ENCODE measurements at places on chromosomes 7 and 10. TPM values are rescaled to one million over a fixed set of nuclear protein-coding genes. Genes with fewer than 3 reads are reported as not detected.
A peak's percentile ranks its signal among the peaks of the same experiment; 100 is the strongest.

DNA sequence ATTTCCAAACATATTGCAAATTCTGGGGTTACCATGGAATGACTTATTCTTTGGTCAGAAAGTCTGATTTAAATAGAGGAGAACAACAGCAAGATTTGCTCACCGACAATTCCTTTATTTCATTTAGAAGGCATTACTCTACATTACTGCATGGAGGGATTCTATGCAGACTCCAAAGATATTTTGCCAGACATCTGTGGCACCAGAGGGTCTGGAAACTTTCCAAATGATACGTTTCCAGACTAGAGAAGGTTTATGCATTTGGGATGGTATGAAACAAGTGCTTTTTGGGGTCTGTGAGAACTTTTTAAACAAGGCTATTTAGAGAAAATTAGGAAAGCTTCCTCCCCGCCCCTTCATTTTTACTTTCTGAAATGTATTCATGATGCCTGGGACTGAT lies 125.3 kb downstream of the SAMD9 start:
- no peak for DNase-seq

- no peak for DNase-seq
These were observed 12.0 kb downstream of the JAZF1 start for GRCh38 chr7:28168393-28169158.

Gene PTN
- 0.61 TPM for polyA plus RNA-seq

Gene HMX3
- not detected for polyA plus RNA-seq

DNA sequence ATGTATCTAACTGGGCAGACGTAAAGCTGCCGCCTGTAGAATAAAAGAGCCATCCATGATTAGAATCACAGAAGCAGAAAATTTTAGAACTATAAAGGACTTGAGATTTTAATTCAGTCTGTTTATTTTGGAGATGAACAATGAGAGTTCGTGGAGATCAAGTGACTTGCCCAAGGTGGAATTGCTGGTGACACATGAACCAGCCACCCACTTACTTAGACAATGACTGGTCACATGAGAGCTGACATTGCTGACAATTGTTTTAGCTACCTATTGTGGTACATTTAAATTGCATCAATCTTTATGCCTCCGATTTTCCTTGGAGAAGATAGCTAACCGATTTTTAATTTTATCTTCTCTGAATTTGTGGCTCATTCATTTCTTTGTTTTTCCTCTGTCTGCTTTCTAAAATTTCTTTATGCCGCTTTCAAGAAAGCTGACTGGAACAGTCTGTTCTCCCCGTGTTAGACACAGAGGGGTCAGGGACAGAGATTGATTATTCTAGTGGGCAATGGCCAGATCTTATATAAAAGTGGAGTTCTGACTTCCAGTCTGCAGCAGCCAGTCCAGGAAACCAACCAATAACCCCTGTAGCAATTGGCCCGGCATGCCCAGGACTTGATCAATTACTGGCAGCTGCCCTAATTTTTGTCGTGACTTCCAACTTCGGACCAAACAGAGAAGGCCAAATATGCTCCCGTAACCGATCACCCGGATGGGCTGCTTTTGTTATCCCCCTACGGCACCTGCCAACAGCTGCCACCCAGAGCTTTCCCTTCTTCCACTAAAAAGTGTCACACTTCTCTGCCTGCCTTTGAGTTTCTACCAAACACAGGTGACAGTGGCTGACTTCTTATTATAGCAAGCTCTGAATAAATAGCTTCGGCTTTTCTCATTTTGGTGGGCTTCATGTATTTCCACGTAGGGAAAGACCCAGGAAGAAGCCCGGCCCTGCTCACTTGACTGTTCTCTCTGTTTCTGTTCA lies 241.6 kb downstream of the CAMK1D start:
- DNase-seq, result no peak

DNA sequence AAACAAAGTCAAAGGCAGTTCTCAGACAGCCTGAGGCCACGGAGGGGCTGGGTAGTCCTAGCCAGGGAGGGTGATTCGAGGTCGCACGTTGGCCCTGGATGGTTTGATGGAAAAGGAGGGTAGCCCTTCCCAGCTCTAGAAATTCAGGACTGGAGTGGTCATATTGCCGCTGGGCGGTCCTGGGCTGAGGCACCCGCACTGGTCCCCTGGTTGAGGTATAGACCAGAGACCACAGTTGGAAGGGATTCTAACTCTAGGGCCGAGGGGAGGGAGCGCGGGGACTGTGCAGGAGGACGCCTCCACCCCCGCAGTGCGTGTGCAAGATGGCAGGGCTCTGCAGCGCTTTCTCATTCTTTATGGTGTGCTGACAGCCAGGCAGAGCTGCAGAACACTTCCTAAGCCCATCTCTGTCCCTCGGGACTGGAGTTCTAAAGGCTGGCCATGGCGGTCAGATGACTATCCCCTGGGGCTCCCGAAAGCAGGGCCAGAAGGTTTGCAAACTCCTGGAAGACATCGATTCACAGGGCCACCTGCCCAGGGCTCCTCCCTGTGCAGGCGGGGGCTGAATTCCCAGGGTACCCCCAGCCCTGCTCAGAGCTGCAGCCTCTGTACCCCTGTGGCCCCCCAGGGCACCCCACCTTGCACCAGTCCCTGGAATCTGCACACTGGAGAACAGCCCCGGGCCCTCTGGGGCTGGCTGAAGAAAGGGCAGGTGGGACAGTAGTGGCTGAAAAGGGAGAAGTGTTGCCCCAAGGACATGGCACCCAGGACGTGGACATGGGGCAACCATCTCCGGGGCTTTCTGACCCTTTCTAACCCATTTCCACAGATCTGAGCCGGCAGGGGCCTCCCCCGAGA lies 51.0 kb upstream of the ELN start:
- DNase-seq, result peak; percentile 54

Gene CHAT
- not detected for polyA plus RNA-seq

All from psoas muscle (tissue), 8 donors.